ENCODE measurements at places on chromosomes 3 and 15.

DNA sequence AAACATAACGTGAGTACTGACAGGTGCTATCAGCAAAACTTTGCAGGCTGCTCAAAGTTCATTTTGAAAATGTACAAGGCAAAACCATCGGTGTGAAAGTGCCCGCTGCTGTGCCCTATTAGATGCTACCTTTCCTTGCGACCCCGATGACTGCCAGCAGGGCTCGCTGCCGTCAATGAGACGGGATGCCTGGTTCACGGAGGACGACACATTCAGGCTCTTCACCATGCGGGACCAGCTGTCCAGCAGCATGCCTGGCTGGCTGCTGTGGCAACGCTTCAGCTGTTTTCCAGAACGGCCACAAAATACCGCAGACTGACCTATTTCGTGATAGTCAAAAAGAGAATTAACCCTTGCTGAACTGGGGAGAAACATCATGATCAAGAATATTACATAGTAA lies 92.7 kb upstream of the OCA2 start:
- DNase-seq: peak; percentile 87

DNA sequence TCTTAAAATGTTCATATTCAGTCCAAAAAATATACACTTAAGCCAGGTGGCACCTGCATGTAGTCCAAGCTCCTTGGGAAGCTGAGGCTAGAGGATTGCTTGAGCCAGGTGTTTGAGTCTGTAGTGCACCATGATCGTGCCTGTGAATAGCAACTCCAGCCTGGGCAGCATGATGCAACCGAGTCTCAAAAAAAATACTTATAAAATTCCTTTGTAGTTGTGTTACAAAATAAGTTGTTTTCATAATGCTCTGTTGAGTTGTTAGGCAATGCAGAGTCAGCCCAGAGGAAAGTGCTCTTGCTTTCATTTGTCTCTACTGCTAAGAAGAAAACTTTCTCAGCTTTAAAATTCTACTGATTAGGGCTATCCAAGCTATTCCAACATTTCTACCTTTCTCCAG lies 442.8 kb upstream of the ARRDC4 start:
- no peak for DNase-seq

DNA sequence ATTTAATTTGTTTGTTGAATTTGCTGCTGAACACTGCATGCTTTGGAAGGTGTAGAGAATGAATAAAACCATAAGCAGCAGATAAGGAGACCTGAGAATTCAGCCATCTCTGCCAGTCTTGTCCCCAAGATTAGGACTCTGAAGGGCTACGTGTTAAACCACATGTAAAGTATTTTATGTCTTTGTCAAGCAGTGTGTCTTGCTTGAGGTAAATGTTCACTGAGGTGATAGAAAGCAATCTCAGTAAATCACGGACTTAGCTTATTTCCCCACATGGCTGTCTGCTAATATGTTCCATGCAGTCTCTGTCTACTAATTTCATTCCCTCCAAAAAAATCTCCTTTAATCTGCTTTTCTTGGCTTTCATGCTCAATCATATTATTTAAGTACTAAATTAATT lies 467.1 kb downstream of the RAP2B start:
- no peak for DNase-seq

GRCh38 chr3:59286791-59287531 lies 237.1 kb upstream of the CFAP20DC start:
- no peak for DNase-seq

DNA sequence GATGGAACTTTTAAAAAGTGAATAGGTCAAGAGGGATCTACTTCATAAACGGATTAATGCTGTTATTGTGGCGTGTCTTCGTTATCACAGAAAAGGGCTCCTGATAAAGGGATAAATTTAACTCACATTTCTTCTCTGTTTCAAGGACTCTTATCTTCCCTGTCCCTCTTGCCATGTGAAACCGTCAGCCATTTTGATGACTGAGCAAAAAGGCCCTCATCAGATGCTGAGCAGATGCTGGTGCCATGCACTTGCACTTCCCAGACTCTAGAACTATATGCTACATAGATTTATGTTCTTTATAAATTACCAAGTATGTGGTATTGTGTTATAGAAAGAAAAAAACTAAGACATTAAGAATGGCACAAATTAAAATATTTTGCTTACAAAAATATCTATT lies 1011.8 kb upstream of the GBE1 start:
- DNase-seq: no peak

DNA sequence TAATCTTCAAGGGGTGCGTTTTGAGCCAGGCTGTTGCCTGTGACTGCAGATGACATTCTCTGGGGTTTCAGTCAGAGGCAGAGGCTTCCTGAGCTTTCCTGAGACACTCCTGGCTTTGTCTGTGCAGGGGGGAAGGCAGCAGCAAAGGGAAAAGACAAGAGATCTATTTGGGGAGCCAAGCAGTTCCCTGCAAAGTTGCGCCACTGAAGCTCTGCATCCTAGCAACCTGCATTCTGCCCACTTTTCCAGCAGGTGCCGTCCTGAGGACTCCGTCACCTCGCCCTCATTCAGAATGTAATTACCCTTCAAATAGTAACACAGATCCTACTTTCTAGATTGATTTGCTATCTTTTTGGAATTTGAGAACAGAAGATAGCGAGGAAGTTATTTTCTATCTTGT lies 1.9 kb upstream of the TMEM158 start:
- DNase-seq: no peak

DNA sequence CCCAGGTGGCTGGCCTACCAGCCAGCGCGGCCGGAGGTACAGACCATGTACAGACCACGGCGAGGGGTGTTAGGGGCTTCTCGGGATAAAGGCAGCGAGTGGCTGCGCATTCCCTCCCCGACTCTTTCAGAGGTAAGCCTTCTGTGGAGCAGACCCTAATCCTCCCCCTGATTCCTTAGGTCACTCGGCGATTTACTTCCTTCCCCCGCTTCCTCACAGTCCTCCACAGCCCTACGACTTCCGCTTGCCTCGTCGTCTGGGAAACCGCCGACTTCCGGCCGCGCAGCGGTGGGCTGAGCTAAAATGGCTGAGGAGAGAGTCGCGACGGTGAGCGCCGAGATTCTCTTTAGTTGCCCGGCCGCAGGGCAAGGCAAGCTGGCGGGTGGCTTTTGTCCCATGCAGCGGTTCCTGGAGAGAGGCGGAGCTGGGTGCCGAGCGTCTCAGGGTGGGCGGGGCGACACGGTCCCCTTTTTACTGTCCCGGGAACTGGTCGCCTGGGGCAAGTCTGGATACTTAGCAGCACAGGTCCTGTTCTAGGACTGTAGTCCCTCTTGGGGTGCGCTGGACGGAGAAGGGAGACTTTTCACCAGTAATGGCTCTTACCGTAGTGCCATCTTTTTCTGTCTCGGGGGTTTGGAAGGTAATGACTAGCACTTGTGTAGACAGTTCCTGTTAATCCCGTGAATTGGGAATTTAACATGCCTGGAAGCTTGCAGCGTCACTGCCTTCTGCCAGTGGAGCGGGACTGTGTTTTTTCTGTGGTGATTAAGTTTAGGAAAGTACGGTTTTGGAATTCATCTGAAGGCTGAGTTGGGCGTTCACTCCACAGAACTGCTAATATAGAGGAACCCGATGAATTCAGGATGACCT lies at the start of the genes BBS4 and HIGD2B:
TSS of gene BBS4 (plus strand) at position 283 of the 870 bp plus-strand sequence. CDS start at position 304, 21 bp downstream.
TSS of gene HIGD2B (minus strand) at position 258 of the 870 bp plus-strand sequence. CDS start 9,808 bp downstream, outside the sequence.
- peak; percentile 97 for DNase-seq

- peak; percentile 16 for DNase-seq
Measured at GRCh38 chr3:17412950-17413530, 329.4 kb downstream of the TBC1D5 start.

- no peak for DNase-seq
Measured at GRCh38 chr15:74384881-74385643, 17.6 kb upstream of the CYP11A1 start.

- DNase-seq: no peak
Measured at GRCh38 chr15:77989296-77990143, 88.0 kb downstream of the TBC1D2B start.

GRCh38 chr3:38585791-38586420 lies 63.6 kb downstream of the SCN5A start:
- no peak for DNase-seq

- DNase-seq: no peak
Measured at GRCh38 chr3:124635169-124635539, 95.1 kb upstream of the UMPS start.

GRCh38 chr15:25052191-25052999 lies 97.6 kb downstream of the SNRPN start:
- no peak for DNase-seq

- DNase-seq: no peak
Measured at GRCh38 chr3:66472313-66473134, 28.3 kb downstream of the LRIG1 start.

GRCh38 chr3:142886940-142887339 lies 1.9 kb downstream of the PCOLCE2 start:
- no peak for DNase-seq

DNA sequence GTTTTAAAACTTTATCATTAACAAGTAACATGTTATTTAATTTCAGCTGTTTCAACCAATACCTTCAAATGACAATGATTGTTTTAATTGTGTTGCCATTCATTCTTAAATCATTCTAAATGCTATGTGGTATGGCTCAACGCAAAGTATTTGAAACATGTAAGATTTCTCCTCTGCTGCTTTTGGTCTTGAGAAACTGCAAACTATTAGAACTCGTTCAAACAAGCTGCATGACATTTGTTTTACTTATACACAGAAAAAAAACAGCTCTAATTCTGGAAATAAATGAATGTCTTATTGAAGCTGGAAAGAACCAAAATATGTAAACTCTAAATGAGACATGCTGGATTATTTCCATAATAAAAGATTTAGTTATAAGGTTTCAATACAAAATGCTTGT lies 29.3 kb downstream of the FBN1 start:
- no peak for DNase-seq

GRCh38 chr3:196918968-196919367 lies 23.4 kb downstream of the NCBP2 start:
- no peak for DNase-seq

DNA sequence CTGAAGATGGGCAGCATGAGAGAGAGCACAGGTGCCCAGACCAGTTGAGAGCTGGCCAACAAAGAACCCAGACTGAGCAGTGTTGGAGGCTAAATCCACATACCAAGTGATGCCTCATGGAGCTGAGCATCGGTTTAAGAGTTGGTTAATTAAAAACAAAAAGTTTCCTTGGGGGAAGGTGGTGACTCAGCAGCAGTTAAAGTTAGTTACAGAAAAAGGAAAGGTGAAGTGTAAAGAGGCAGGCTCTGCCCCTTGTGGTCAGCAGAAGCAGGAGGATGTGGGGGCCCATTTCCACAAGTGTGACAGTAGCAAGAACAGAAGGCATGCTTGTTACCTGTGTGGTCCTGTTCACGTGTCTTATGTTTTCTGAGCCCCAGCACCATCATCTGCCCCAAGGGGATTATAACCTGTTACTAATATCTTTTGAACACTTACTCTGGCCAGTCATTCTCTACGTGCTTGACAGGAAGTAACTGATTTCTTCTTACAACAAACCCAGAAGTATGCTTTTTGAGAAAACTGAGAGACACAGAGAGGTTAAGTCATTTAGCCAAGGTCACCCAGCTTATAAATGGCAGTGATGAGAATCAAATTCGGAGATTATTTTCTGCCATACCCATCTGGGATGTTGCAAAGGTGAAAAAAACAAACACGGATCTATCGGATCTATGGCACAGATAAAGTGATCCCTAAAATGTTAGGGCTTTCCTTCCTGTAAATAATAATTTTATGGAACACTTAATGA lies 91.0 kb downstream of the EPHB1 start:
- no peak for DNase-seq

DNA sequence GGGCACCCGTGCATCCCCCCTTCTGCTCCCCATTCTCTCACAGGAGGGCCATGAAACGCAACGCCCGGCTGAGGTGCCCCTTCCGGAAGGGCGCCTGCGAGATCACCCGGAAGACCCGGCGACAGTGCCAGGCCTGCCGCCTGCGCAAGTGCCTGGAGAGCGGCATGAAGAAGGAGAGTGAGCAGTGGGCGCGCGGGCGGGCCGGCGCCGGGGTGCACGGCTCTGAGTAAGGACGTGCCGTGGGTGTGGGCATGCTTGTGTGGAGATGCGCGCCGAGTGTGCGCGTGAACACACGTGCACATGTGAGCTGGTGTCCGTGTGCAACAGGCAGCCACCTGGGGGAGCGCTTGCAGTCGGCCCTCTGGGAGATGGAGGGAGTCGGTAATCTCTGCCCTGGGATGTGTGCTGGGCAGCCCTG lies 28.1 kb downstream of the NR1I2 start:
- peak; percentile 81 for DNase-seq
